K562 (cell line): ENCODE measurements at places on chromosomes 6 and 20. TPM values are rescaled to one million over a fixed set of nuclear protein-coding genes. Genes with fewer than 3 reads are reported as not detected.
A peak's percentile ranks its signal among the peaks of the same experiment; 100 is the strongest.

- DNase-seq: peak; percentile 79
Observed at GRCh38 chr20:63056236-63057170, 49.7 kb upstream of the BHLHE23 start.

- DNase-seq: no peak
Observed at GRCh38 chr20:24937579-24937978, 11.5 kb upstream of the CST7 start.

DNA sequence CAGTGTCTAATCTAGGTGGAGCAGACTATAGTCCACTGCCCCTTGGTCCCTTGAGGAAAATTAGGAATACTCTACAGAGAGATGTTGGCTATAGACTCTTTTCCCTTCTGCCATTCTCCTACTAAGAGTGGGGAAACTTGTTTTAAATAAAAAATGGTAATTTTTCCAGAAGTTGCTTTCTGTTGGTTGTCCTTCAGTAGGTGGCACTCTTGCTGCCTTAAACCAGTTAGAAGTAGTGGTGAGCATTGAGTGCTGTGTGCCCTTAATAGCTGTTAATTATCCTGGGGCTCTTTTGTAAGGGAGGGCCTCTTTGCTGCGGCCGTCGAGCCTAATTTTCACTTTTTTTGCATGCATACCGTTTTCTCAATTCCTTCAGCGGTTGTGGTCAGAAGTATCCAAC lies 2.8 kb downstream of the CMTR1 start:
- DNase-seq: no peak

- peak; percentile 75 for DNase-seq
Observed at GRCh38 chr6:132798869-132799538, 567 bp upstream of the SLC18B1 start.

GRCh38 chr6:10417681-10418104 lies 2.8 kb upstream of the TFAP2A start:
- no peak for DNase-seq

DNA sequence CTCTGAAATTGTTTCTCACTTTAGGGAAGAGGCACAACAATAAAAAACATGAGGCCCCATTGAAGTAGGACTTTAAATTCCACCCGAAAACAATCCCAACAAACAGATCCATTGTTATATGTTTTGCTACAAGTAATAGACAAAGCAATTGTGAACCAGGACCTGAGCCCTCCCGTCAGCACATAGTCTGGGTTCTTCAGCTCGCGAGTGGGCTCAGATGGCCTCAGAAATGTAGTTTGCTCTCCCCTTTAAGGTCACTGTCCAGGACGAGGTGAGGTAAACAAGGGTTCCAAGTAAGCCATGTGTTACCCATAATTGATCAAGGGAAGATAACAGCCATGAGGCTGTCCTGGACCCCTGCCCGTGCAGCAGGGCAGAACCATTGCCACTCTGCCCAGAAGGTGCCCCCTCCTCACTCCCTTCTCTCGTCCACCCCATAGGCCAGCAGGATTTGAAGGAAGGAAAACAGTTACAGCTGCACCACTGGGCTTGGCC lies 160.1 kb upstream of the QKI start:
- no peak for DNase-seq

The MRS2 gene
- 55.0 and 57.5 TPM in 2 replicates for total RNA-seq

The C6orf58 gene
- not detected in 2 replicates for total RNA-seq

The CHMP4B gene
- 43.9 and 45.1 TPM in 2 replicates for total RNA-seq
